ENCODE measurements at places on chromosomes 7 and 10.

GRCh38 chr7:113715981-113716856 lies 202.6 kb downstream of the PPP1R3A start:
- DNase-seq: no peak

DNA sequence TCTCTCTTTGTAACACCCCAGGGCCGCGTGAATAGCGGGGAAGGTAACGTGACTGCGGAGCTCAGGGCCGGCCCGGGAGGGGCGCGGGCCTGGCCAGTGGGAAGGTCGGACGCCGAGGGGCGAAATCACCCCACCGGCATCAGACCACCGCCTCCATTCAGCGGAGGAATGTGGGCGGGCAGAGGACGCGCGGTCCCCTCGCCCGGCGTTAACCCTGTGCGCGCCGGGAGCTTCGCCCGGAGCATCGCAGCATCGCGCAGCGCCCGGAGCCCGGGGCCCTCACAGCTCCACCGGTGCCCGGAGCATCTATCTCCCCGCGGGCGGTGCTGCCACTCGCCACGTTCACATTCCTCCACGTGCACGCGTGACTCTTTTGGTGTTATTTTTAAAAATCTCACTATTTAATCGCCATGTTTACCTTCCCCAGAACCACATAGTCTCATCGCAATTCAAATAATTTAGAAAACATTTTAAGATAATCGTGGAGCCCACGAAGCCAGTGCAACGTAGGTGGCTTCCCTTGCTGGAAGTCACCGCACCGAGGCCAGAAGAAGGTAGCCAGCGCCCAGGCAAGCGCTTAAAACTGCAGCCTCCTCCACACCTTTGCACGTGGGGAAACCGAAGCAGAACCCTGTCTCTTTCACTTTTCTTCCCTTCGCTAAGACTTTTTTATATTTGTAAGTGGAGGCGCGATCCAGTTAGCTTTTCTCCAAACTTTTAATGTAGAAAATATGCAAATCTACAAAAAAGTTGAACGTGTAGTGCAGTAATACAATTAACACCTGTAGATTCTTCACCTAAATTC lies 21.8 kb downstream of the FGFBP3 start:
- no peak for DNase-seq

- DNase-seq: no peak
Measured at GRCh38 chr10:44198096-44198779, 186.7 kb downstream of the CXCL12 start.

- DNase-seq: no peak
Measured at GRCh38 chr7:89685287-89685686, 469.0 kb upstream of the STEAP1 start.

DNA sequence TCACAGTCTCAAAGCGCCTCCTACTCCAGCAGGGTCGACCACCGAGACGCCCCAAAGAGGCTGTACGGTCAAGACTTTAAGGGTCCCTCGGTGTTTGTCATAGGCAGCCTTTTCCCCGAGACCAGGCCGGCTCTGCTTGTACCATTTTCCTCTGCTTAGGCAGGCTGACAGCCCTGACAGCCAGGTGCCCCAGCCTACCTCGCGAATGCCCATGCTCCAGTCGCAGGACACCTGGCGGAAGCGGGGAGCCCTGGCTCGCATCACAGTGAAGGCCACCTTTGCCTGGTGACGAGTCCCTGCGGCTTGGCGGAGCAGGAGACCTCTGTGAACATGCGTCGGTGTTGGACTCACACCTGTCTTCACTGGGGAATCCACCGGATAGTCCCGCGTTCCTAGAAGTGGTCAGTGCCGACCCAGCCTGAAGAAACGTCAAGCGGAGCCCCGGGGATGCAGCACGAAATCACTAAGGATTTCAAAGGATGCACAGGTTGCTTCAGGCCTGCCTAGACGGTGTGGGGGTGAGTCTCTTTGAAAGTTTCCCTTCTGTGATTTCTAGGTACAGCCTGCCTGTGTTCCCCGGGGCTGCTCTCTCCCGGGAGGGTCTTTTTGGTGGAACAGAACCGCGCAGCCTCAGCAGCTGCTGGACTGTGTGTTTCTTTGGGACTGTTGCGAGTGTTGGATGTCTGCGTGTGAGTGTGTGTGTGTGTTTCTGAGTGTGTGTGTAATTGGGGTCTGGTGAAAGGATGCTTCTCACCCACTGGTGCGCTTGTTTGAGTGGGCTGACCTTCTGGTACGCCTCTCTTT lies 30.5 kb upstream of the ZNF273 start:
- DNase-seq: no peak

DNA sequence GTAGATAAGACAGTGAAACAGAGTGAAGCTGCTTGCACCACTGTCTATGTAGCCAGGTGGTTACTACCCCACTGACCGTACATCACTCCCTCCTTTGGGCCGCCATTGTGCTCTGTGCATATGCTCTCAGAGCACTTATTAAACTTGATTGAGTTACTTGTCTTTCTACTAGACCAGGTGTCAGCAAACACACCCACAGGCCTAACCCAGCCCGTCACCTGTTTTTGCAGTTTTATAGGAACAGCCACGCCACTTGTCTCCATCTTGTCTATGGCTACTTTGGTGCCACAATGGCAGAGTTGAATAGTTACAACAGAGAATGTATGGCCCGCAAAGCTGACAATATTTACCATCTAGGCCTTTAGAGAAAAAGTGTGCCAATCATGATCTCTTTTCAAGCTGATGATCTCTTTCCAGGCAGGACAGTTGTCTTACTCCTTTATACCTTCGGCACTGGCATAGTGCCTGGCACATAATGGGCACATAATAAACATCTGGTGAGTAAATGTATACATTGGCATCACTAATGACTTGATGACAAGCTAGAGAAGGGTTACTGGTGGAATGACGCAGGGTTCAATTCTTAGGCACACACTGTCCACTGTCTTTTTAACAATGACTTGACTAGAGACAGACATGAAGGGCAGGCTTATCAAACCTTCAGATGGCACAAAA lies 36.7 kb downstream of the SORBS1 start:
- DNase-seq: no peak

All from SW 1271 (cell line).